ENCODE measurements at places on chromosomes 12 and 14. TPM values are rescaled to one million over a fixed set of nuclear protein-coding genes. Genes with fewer than 3 reads are reported as not detected.

DNA sequence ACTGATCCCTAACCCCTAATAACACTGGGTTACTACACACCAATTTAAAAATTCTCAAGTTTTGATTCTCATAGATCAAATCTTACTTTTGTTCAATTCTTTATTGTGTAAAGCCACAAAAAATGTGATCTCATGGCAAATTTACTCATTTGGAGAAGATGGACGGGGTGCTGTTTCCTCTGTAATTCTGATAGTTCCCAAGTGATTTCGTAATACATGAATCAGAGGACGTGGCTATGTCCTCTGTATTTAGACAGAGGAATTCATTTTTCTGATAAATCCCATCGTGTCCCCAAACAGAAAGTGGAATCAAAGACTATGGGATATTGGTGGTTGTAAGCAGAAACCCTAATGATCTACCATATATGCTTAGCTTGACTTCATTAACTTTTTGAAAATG is 76.6 kb upstream of the GNG2 start:
- DNase-seq, result no peak

Gene TMEM106C
- total RNA-seq, result 15.6 TPM

GRCh38 chr12:78087363-78087675 is 256.6 kb downstream of the NAV3 start:
- no peak for DNase-seq

- DNase-seq, result no peak
Observed at GRCh38 chr12:18888047-18888446, 150.1 kb downstream of the CAPZA3 start.

DNA sequence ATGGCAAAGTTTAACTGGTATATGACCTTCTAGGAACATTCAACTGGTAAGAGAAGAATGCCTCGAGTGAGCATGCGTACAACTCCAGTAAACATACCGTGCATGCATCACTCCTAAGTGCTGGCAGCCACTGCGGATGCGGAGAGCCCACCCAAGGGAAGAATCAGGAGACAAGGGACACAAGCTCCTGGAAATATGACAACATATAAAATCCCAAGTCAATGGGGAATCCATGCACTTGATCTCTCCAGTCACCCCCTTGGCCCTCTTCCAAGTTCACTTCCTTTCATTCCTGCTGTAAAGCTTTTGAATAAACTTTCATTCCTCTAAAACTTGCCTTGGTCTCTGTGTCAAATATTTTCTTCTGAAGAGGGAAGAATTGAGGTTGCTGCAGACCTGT is 168.7 kb upstream of the TMCC3 start:
- no peak for DNase-seq

Gene SLC38A4
- total RNA-seq, result 1.3 TPM

DNA sequence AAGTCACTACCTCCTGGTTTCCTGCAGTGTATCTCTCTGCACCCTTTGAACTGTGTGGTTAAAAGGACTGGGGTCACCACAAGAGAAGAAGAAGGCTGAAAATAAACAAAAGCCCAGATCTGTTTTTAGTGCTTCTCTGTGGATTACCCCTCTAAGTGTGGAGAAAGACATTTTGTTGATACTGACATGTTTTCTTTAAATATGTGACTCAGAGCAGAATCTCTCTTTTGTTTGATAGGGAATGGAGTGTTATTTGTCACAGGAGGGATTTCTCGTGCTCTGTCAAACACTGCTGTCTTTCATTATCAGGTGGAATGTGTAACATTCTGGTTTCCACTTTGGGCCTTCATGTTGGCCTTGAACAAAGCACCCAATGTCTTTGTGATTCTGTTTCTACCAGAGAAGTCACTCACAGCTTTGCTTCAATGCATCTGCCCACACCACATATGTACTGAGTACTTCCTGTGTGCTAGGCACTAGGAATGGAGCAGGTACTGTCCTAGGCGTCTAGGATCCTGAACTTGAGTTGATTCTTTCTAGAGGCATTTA is 82.1 kb downstream of the PLXNC1 start:
- no peak for DNase-seq

- peak; percentile 15 for DNase-seq
Observed at GRCh38 chr12:58346032-58346632, 404.8 kb downstream of the ATP23 start.

Gene FAM90A1
- total RNA-seq, result 2.6 TPM

- DNase-seq, result peak; percentile 58
Observed at GRCh38 chr14:104656014-104656714, 33.3 kb upstream of the INF2 start.

DNA sequence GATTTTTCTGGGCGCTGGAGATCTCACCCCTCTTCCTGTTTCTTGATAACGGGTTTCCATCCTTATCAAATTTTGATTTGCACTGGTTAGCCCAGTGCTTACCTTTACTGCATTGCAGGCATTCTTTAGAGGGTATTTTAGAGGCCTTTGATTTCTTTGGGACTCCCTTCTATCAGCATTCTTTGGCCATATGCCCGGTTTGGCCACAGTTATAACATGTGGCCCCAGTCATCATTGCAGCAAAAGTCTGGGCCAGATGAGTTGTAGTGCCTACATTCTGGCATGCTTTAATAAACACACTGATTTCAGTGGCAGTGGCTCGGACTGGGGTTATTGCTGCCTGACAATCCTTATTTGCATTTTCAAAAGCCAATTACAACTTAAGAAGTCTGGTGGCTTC is 82.3 kb downstream of the KCNMB4 start:
- DNase-seq, result no peak

DNA sequence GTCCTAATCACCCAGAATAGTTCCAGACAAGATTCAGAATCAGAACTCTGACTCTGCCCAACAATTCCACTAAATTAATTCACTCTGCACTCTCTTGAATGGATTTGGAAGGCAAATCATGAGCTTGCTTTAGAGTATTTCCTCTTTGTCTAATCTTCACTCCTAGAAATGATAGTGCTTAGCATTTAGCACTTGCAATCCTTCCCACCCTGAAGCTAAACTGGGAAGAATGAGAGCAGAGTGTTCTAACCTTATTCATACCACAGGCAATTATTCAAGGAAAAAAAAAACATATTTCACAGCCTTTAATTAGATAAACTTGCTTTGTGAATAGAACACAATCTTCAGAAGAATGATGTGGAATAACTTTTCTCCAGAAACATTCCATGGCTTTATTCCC is 264.6 kb downstream of the PAWR start:
- no peak for DNase-seq

Gene RNF212B
- not detected for total RNA-seq

Gene TMEM179
- 3.2 TPM for total RNA-seq

Gene GPR84
- not detected for total RNA-seq

DNA sequence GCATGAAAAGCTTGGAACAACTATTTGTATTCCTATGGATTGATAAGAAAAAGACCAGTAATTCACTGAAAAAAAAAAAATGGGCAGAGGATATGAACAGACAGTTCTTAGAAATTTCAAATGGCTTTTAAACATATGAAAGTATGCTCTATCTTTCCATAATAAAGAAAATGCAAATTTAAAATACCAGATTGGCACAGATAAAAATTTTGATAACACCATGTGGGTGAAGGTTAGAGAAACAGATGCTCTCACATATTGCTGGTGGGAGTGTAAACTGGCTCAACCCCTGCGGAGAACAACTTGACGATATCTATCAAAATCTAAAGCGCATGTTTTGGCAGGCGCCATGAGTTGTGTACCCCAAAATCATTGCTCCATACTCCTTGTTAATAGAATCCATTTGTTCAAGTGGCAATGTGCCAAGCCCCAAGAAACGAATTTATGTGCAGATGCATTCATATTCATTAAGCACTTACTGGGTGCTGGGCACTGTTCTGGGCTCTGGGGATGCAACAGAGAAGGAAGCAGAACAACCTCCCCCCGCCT is 29.5 kb upstream of the TMPO start:
- no peak for DNase-seq

- no peak for DNase-seq
Observed at GRCh38 chr12:90015228-90015627, 306.6 kb upstream of the ATP2B1 start.

- DNase-seq, result no peak
Observed at GRCh38 chr12:121038861-121039668, at the start of gene OASL. Gene OASL (minus strand): TSS chr12:121039246. CDS start chr12:121038971, 275 bp downstream.

GRCh38 chr12:77687321-77687720 is 143.4 kb upstream of the NAV3 start:
- no peak for DNase-seq

DNA sequence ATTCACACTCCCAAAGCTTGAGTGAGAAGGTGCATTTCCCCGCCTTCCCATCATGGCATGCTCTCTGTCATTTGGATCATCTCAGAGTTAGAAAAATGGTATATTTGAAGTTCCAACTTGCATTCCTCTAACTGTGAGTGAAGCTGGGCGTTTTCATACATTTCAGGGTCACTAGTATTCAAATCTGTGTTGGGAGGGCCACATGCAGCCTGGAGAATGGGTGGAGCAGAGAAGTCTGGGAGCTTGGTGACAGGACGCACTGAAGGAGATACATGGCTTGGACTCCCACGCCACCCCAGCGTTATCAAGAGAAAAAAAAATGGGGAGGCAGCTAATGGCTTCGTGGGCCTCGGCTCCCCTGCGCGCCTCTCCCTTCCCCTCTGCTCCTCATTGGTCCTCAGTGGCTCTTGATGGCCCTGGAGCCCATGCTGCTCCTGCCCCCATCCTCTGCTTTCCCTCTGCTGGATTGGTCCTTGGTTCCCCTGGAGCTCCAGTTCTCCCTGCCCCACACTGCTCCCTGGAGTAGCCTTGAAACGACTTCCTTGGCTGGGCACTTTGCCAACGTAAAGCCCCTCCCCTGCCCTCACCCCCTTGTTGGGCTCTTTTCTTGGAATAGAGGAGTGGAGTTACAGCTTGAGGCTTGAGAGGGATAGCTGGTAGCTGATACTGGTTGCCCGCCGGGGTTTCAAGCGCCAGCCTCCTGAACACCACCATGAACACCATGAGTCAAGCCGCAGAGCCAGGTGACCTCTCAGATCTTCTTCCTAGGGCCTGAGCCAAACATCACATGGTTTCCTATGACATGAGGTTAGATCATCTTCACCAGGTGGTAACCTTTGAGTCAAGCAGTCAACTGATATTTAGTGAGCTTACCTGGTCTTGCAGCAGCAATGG is 139.6 kb downstream of the PRKCH start:
- DNase-seq, result no peak

Gene CLEC4C
- not detected for total RNA-seq

Gene GDF11
- 11.1 TPM for total RNA-seq

Gene CNOT2
- total RNA-seq, result 104 TPM

All from H7 (cell line).